ENCODE measurements at places on chromosomes 5 and 9.

GRCh38 chr5:110335361-110336066, 391.0 kb downstream of the TMEM232 start:
- DNase-seq, result no peak

DNA sequence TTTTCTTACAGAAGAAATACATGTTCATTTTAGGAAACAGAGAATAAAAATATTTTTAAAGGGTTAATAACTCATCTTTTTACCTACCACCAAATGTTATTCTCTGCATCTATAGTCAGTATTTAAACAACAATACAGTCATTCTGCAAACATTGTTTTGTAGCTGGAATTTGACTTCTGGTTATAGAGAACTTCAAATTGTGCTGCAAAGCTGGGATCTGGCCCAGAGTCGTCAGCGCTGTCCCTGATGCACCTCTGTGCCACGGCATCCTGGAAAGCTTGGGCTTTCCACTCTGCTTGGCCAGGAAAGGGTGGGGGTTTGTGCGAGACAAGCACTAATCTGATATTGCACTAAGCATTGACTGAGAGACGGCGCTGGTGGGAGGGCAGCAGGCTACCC, 5.0 kb upstream of the GFPT2 start:
- no peak for DNase-seq

- no peak for DNase-seq
Observed at GRCh38 chr9:87578625-87579024, 81.0 kb downstream of the DAPK1 start.

DNA sequence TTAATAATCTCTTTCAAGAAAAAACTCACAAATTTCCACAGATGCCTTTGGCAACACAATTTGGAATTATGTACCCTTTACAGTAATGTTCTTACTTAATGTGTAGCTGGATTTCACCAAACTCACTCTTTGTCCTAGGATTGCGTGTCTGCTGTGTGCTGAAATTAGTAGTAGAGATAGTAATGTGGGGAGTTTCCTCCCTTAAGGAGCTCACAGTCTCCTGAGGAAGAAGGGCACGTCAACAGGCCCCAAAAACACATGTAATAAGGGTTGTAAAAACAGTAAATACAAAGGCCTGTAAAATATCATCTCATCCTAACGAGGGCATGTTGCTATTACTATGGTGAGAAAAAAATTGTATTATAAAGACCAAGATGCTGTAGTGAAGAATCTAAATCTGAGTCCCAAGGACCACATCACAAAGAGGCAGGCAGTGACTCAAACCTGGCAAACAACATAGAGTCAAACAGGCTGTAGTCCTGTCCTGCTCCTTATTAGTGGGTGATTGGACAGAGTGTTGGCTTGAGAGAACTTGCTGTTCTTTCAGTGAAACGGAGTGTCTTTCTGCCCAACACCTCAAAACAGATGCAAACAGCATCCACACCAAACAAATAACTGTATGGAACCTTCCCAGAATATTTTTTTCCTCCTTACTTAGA, 83.2 kb upstream of the PAPPA start:
- no peak for DNase-seq

DNA sequence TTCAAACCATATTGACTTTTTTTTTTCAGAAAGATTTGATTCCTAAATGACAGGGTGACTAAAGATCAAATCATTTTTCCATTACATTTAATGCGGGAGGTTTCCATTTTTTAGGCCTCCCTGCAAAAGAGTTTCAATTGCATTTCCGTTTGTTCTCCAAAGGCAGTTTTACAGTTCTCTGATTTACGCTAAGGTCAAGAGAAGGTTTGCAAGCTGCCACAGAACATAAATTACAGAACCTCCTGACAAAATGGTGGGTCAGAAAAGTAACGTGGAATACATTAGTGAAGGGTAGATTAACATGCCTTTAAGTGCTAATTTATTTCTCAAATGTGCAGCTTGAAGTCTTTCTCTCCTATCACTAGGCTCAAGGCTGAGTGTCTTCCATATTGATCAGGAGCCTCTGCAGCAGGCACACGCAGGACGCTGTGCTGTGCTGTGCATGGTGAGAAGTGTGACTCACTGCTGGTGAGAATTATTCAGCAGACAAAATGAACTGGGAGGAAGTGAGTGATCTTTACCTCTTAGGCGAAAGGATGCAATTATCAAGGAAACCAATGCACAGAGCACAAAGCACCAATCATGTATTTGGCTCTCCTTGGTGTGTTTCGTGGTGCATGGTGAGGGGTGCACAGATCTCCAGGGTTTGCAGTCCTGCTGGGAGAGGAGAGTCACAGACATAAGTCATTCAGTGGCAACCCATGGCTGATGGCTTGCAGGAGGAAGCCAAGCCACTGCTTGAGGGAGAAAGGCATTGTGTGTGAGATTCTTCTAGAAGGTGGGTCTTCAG, 136.3 kb downstream of the TENT4A start:
- DNase-seq, result peak; percentile 13

DNA sequence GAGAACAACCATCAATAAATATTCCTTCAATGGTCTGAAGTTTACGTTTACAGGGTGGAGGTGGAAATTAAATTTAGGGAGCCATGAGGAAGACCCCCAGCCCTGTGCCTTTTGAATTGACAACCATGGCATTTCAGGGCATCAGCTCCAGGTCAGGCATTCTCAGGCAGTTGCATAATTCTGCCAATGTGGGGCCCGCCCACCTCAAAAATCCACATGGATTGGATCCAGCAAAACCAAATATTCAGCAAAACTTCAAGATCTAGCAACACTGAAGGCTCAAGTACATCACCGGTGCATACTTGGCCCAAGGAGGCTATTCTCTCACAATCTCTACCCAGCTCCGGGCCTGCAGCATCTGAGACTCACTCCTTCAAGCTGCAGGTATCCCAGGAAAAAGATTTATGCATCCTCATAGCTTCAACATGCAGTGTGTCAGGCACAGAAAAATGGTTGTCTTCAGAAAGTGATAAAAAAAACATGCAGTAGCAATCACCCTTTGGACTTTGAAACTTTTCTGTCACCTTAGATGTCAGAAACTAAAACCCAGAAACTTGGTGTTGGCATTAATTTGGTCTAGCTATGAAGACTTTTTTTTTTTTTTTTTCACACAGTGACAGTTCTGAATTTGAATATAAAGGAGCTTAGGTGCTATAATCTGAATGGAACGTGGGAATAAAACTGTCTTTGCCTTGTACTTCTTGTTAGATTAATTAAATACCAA, 21.4 kb upstream of the ANXA2R start:
- DNase-seq, result no peak

GRCh38 chr5:154210163-154210562, 19.6 kb downstream of the GALNT10 start:
- DNase-seq, result no peak

GRCh38 chr9:82180711-82181110, 192.1 kb downstream of the SPATA31D1 start:
- no peak for DNase-seq

- DNase-seq, result no peak
Observed at GRCh38 chr5:50813691-50814090, 147.3 kb downstream of the PARP8 start.

- no peak for DNase-seq
Observed at GRCh38 chr5:54021431-54022164, 288.8 kb downstream of the ARL15 start.

GRCh38 chr9:107768224-107768623, 278.7 kb upstream of the KLF4 start:
- DNase-seq, result no peak

GRCh38 chr9:34046784-34047379, 1.8 kb downstream of the UBAP2 start:
- DNase-seq, result no peak

DNA sequence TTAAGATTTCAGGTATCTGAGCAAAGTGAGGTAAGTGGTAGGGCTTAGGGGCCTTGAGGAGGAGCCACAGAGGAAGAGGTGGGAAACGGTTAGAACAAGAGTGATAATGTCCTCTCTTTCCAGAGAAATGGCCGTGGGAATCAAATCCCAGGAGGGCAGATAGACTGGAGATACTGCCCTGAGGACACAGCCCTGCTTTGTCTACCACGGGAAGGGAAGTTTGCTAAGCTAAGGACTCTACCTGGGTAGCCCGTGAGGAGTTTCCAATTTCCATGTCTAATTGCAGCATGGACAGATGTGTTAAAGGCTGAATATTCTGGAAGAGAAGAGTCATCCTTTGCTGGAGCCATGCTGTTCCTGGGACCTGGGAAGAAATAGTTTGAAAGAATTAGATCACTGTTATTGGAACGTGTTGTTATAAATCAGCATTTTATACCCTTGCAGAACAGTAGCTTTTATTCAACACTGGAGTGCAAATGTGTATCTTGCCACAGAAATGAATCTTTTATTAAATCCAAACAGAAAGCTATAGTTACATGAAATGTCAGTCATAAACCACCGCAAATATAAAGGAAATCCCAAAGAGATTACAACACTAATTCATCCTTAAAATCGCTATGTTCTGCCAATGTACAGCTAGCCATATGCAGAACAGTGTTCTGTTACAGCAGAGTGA, 133.2 kb upstream of the LHFPL2 start:
- no peak for DNase-seq

DNA sequence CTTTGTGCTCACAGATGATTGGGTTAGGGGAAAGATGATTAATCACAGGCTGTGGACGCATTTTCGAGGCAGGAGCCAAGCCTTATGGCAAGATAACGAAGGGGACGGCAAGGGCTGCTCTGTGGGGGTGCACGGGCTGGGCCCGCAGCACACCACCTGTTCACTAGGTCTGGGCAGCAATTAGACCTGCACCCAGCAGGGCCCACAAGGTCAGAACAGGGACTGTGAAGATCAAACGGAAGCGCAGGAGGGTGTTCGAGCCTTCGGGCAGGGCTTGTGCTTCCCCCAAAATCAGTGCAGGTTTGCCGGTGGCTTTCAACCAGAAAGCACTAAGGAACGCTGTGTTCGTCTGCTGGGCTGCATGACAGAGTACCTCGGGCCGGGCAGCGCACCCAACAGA, 73.7 kb downstream of the UBE2QL1 start:
- no peak for DNase-seq

DNA sequence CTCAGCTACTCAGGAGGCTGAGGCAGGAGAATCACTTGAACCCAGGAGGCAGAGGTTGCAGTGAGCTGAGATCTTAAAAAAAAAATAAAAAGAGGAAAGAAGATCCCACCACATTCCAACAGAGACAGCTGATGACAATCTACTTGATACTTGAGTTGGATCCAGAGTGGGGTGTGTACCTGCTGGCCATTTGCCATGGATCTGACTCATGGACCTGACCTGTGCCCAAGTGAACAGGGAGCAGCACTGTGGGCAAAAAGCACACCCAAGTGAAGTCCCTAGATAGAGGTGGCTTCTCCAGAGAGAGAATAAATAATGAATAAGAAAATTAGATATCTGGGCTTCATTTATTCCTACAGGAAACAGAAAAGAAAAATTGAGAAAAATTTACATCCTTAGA, 81.2 kb upstream of the MIER3 start:
- no peak for DNase-seq

- DNase-seq, result no peak
Observed at GRCh38 chr5:111606194-111606593, 93.9 kb upstream of the STARD4 start.

- no peak for DNase-seq
Observed at GRCh38 chr9:27371382-27371781, 74.4 kb upstream of the EQTN start.

GRCh38 chr5:174097486-174098185, 52.1 kb downstream of the NSG2 start:
- no peak for DNase-seq

GRCh38 chr9:70411930-70412831, 2.3 kb downstream of the KLF9 start:
- no peak for DNase-seq
